ENCODE measurements at places on chromosomes 7 and 10. TPM values are rescaled to one million over a fixed set of nuclear protein-coding genes. Genes with fewer than 3 reads are reported as not detected.

GRCh38 chr10:68202960-68203353, 29.0 kb downstream of the ATOH7 start:
- DNase-seq: no peak

- no peak for DNase-seq
Measured at GRCh38 chr10:110746969-110747608, 103.0 kb downstream of the RBM20 start.

DNA sequence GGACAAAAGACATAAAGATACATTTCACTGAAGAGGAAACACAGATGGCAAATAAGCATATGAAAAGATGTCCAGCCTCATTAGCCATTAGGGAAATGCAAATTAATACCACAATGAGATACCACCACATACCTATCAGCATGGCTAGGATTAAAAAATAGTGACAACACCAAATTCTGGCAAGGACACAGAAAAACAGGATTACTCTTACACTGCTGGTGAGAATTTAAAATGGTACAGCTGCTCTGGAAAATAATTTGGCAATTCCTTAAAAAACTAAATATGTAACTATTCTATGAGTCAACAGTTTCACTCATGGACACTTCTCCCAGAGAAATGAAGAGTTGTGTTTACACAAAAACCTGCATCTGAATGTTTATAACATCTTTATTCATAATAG, 121.1 kb downstream of the C10orf90 start:
- no peak for DNase-seq

GRCh38 chr10:130889240-130889639, 422.3 kb downstream of the TCERG1L start:
- DNase-seq: no peak

DNA sequence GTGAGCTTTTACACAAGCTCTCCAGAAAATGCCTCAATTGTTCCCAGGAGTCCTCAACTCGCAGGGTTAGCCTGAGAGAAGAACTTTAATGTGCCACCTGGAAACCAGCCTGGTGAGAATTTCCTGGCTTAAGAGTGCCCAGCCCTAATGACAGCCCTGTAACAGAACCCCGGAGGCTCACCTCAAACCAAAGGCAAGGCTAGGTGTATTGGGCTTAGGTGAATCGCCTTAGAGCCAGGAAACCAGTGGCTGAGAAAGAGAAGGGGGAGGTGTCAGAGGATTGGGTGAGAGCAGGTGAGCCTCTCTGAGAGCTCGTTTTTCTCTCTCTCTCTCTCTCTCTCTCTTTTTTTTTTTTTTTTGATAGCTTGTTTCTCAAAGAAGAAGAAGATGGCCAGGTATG, 7.3 kb downstream of the OCM2 start:
- no peak for DNase-seq

- DNase-seq: no peak
Measured at GRCh38 chr10:60375293-60376004, 14.2 kb downstream of the ANK3 start.

GRCh38 chr10:126564326-126564888, 106.1 kb downstream of the C10orf90 start:
- DNase-seq: no peak

DNA sequence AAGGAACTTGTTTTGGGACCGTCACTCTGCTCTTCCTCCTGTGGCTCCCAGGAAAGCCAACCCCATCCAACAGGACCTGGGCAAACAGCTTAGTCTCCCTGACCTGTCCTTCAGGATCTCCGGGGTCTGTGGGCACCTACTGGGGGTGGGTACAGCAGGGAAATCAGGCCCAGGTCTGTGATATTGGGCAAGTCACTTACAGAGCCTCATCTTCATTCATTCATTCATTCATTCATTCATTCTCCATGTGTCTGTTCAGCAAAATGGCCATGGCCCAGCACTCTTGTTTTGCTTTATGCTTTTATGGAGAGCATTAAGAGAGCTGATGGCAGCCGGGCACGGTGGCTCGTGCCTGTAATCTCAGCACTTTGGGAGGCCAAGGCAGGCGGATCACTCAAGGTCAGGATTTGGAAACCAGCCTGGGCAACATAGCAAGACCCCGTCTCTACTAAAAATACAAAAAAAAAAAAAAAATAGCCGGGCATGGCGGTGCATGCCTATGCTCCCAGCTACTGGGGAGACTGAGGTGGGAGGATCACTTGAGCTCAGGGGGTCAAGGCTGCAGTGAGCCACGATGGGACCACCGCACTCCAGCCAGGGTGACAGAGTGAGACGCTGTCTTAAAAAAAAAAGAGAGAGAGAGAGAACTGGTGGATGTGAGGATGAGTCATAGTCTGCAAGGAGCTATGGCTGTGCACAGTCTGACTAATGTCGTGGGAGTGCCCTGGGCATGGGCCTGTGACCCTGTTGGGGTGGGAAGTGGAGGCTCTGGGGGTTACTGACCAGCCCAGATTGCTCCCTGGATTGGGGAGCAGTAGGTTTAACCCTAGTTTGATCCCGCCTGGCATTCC, 54.3 kb downstream of the CLIP2 start:
- DNase-seq: no peak

- DNase-seq: no peak
Measured at GRCh38 chr10:129161150-129161549, 305.9 kb upstream of the MGMT start.

DNA sequence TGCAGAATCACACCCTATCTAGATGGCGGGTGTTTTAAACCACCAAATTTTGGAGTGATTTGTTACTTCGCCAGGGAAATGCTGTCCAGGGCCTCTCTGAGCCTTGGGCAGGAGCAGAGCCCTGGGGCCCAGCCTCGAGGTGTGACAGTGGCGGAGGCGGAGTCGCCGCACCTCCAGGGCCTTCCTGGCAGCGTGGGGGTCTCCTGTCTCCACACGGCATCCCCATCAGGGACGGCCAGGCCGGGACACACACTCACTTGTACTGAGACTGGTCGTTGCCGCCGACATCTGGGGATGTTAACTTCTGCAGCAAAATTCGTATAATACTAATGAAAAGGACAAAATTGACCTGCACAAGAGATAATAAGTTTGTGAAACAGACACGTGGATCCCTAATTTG, 110.7 kb downstream of the VIPR2 start:
- DNase-seq: peak; percentile 9

DNA sequence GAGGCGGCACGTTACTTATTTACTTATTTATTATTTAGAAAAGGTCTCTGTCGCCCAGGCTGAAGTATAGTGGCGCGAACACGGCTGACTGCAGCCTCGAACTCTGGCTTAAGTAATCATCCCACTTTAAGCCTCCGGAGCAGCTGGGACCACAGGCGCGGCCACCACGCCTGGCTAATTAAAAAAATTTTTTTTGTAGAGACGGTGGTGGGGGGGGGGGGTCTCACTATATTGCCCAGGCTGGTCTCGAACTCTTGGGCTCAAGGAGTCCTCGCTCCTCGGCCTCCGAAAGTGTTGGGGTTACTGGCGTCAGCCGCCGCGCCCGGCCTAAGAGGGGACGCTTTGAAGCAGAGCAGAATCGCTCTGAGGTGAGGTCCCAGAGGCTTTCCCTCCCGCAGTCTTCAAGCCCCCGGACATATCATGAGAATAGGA, 675 bp upstream of the FRAT2 start:
- DNase-seq: no peak

- DNase-seq: no peak
Measured at GRCh38 chr10:78337646-78338391, 304.2 kb downstream of the RPS24 start.

DNA sequence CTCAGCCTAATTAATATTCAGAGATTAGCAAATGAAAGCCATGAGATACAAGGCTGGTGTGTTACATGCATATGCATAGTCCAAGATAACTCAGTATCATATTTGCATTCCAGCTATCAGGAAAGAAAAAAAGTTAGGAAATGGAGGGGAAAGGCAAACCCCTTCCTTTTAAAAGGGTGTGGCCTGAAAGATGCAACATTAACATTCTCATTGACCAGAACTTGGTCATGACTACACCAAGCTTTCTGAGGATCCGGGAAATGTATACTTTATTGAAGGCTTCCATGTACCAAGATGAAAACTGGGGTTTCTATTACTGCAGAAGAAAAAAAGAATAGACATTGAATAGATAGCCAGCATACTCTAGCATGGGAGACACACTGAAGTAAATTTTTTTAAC, 96.5 kb downstream of the IPMK start:
- DNase-seq: no peak

DNA sequence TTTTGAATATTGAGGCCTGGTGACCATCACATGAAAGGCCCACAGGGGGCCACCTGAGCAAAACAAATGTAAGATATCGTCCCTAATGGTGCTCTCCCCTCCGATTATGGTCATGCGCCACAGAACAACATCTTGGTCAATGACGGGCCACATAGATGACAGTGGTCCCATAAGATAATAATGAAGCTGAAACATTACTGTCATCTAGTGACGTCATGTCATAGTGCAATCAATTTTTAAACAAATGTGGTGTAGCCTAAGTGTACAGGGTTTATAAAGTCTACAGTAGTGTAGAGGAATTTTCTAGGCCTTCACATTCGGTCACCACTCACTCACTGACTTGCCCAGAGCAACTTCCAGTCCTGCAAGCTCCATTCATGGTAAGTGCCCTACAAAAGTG, 36.8 kb downstream of the JCAD start:
- no peak for DNase-seq

DNA sequence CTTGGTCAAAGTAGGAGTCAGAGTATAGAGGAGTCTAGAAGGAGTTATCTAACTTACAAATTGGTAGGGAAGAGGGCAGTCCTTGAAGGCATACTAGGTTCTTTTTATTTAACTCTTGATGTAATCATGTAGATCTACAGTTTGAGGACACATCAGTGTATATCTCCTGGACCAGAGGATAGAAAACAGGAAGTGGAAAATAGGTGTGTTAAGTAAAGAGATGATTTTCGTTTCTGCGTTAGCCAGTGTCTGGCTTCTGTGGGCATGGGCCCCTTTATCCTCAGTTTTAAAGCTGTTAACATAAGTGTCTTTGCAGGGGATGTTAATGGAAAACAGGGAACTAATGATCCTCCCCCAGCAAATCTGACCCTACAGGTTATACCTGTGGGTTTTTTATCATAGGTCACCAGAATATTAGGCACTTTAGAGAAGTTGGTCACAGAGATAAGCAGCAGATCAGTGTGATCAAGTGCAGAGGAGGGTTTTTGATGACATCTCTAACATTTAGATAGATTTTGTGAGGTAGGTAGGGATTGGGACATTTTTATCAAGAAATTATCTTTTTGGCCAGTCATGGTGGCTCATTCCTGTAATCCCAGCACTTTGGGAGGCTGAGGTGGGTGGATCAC, 58.6 kb upstream of the PRSS1 start:
- no peak for DNase-seq

DNA sequence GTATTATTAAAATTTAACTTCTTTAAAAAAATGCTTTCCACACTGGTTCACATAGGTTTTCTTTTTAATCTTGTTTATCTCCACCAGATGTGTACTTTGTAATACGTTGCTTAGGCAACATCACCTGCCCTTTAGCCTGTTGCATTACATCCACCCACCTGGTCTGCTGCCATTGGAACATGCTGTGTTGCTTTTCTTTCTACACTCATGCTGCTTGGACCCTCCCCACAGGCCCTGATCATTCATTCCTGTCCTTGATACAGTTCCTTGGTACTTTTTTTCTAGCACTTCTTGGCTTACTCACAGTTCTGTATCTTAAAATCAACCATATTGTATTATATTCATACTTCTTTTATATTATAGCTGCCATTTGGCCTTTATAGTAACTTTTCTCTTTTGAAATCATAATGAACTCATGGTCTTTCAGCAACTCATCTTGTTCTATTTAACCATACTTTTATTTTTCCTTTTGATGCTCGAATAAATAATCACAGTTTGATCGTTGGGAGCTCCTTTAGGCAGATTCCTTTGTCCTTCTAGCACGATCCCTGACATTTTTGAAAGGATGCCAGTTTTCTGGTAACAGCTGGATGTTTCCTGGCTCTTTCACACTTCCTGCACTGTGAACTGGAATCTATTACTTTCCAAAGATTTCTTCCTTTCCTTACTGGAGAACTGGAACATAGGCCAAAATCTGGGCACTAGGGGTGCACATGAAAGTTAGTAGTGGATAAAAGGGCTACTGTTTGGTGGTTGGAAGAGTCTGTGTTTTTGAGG, 125.1 kb downstream of the CDK14 start:
- DNase-seq: no peak

DNA sequence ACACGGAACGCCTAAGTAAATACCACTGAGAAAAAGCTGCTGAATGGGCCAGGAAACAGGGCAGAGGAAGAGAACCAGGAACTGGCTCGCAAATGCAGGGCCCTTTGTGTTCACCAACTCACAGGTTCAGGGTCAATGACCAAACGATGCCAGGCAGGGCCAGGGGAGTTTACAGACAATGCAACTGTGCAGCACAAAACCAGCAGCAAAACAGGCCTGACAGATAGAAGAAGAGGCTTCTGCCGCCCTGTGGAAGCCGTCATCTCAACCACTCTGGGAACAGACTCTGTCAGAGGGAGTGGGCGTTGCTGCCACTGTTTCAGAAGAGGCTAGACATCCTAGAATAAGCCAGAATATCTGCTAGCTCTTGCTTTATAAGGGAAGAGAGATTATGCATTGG, 117.9 kb downstream of the KMT2E start:
- DNase-seq: no peak

DNA sequence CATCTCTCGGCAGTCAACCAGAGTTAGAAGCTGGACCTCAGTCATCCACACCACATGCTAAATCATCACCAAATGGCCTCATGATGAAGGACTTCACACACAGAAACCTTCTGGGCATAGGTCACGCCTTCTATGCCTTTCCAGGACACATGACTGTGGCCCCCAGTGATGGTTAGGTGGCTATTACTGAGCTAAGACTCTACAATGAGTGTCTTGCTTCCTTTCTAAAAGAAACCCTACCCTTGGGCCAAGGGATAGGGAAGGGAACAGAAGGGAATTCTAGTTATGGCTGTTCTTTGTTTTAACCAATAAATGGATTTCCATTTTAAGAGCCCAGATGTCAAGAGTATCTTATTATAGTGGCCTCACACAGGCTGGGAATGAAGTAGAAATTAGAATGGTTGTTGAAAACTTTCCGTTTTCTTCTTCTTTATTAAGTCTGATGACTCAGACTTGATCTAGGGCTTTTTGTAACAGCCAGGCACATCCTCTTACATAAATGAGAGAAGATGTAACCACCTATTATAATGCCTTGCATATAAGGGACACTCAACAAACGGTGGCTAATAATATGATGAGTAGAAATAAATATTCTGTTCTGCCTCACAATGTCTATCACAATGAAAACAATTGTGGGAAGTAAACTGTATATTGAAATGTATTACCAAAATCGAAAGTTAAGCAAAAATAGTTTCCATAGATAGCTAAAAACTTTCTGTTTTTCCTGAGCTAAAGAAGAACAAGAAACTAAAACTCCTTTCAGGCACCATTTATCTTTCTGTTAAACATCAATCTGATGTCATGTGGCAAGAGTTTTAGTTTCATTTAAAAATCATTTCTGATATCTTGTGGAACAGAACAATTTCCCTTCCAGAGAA, 62.5 kb upstream of the TOMM7 start:
- DNase-seq: no peak

The C7orf57 gene
- total RNA-seq: 12.3 TPM

The ADAP1 gene
- 6.1 TPM for total RNA-seq

The NPTX2 gene
- 139 TPM for total RNA-seq

The MAT1A gene
- 5.6 TPM for total RNA-seq

The CYP3A5 gene
- 0.12 TPM for total RNA-seq

The TAS2R4 gene
- 6.8 TPM for total RNA-seq

Measured in testis (tissue), 5 donors.